ENCODE measurements at places on chromosomes 2 and 18.

- peak; percentile 32 for DNase-seq
These were observed 39.4 kb downstream of the EDAR start for GRCh38 chr2:108949316-108950239.

GRCh38 chr2:142863485-142863961 lies 13.9 kb upstream of the KYNU start:
- peak; percentile 75 for DNase-seq

DNA sequence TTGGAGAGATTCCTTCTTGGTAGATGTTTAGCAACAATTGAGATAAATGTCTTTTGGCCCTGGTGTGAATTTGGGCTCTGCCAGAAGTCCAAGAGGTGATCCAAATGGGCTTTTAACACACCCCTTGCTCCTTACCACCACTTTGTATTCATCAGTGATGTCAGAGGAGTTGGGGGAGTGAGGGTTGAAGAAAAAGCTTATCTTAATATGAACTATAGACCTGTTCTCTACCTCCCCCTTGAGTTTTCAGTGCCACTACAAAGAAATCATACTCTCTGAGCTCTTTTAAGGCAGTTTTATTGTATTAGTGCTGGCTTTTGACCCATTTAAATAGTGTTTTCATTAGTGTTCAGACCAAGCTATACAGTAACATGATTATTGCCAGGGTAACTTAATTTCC lies 229.1 kb downstream of the PHLPP1 start:
- DNase-seq, result no peak

- DNase-seq, result peak; percentile 65
These were observed 44.8 kb downstream of the PAX8 start for GRCh38 chr2:113233593-113234550.

DNA sequence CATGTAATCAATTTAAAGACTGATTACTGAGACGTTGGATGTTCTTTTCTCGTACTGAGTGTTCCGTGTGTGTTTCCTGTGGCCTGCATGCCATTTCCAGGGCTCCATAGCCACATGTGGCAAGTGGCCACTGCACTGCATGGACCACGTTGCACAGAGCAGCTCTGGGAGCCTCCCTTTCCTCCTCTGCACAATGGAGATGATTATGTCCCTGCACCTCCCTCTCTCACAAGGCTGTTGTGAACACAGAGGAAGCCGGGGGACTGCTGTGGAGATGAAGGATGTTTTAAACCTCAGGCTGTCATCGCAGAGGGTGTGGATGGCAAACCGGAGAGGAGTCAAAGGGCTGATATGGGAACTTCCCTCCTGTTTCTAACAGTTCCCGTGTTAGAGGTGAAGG lies 87.7 kb downstream of the TGOLN2 start:
- no peak for DNase-seq

GRCh38 chr2:44286884-44287638 lies 11.8 kb downstream of the SLC3A1 start:
- no peak for DNase-seq

DNA sequence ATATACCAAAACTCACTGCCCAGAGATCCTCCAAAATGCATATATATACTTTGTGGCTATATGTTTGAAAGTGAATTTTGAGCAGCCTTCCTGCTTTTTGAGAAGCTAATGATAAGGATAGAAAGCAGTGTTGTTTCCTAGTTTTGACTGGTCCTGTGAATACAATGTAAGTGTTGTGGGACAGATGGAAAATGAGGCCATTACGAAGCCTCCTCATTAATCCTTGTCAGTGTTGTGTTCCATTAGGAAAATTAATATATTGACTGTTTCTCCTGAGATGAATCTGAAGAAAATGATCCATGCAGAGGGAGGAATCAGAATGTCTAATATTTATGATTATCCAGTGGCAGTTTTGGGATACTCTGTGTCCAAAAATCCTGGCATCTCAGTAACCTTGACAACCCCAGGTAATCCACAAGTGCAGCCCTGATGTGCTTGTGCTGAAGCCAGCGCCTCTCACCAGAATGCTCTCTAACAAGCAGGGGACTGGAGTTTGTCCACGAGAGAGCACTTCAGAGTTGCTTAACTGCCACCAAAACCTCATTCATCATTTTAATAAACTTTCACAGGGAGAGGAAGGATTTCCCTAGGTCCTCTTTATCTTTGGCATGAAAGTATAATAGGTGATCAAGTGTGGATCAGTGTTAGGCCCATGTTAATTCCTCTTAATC lies 418.6 kb downstream of the CMPK2 start:
- no peak for DNase-seq

GRCh38 chr2:119428488-119429224 lies 3.0 kb upstream of the TMEM37 start:
- DNase-seq, result peak; percentile 57

GRCh38 chr2:76330865-76331264 lies 620.1 kb upstream of the GCFC2 start:
- DNase-seq, result no peak

DNA sequence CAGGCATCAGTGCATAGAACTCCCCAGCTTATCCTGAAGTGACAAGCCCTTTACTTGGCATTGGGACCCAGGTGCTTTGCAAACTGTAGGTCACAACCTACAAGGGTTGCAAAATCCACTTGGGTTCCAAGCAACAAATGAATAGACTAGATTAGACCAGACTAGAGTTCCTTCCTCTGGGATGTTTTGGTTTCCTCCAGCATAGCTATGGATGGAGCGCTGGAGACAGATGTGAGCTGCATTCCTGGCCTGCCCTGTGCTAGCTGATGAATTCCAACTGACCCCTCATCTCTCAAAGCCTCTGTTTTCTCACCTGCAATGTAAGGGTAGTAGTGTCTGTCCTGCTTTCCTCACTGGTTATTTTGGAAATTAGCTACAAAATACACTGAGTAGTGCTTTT lies 86.2 kb downstream of the NPAS2 start:
- no peak for DNase-seq

DNA sequence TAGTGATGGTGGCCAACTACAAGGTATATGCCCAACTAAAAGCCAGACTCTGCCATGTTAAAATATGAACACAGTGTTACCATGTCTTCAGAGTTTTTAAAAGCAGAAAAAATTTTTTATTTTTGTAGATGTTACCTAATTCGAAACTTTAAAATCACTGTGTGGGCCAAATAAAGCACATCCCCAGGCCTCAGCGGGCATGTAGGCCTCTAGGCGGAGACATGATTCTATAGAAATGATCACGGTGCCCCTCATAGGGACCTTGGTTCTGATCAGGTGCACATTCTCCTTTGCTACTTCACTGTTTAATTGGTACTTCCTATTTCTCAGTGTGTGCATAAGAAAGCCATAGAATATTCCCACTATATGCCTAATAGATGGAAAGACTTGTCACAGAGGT lies 349.2 kb downstream of the XIRP2 start:
- DNase-seq, result no peak

DNA sequence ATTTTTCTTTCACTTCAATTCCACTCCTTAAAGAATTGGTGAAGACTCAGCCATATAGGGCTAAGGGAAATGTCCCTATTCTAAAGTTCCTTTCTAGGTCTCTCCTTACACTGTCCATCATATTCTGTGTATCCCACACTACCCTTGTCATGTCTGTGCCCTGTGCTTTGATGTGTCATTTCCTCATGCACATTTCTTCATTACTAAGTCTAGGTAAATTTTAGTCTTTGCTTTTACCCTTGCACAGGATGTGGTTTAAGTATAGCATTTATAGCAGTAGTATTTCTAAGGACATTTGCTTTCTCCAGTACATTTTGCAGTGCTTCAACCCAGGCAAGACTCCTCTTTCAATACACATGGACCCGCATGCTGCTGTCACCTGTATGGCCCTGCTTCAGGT lies 221.5 kb upstream of the ACVR2A start:
- peak; percentile 24 for DNase-seq

DNA sequence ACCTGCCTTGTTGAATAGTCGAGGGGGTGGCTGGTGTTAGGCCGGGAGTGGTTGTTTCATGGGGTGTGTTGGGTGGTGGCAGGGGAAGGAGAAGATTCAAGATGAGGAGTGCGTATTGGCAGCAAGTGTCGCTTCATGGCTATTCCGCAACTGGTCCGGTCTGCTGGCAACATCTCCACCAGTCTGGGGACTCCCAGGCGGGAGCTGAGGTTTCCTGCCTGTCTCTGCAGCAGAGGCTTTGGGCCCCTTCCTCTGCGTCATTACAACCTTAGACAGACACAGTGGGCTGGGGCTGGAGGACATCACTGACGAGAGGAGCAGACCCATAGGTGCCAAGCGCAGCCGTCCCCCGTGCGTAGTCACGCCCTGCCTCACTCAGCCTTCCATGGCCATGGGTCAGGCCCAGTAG lies 64.0 kb upstream of the MCFD2 start:
- DNase-seq, result peak; percentile 61

GRCh38 chr2:196445991-196446390 lies 193.5 kb upstream of the CCDC150 start:
- DNase-seq, result no peak

DNA sequence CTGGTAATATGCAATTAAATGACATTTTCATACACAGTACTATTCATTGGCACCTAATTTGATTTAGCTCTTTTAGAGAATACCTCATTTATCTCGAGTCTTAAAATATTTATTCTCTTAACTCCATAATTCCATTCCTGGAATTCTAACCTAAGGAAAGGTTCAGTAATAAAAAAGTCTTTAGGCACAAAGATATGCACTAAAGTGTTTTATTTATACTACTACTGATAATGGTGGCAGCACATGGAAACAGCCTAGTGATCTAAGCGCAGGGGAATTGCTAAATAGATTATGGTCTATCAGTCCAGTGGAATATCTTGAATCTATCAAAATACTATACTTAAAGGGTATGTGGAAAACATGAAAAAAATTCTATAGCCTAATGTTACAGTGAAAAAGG lies 142.5 kb upstream of the LTBP1 start:
- DNase-seq, result no peak

DNA sequence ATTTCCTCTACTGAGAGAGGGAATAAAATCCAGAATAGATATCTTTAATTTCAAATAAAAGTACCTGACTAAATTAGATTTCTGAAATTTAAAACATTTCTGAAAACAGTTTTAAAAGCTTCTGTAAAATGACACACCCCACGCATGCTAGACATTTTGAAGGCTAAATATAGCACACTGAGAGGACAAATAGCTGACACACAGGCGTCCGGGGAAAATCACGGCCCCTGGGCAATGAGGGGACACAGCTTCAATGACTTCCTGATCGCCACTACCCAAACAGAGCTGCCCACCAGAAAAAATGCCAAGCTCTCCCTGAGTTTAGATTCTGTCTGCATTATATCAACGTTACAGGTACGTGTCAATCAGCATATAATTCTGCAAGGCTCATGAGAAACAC lies 10.9 kb downstream of the TBC1D8 start:
- no peak for DNase-seq

GRCh38 chr2:109438773-109439389 lies 174.9 kb downstream of the SEPTIN10 start:
- DNase-seq, result peak; percentile 22

DNA sequence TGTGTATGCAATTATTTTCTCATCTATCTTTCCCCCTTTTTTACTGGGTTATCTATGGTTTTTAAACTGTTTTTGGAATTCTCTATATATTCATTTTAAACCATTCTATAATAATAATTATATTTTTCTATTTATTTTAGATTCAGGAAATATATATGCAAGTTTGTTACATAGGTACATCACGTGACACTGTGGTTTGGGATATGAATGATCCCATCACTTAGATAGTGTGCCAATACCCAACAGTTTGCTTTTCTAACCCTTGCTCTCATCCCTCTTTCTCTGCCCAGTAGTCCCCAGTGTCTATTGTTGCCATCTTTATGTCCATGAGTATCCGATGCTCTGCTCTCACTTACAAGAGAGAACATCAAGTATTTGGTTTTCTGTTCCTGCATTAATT lies 65.8 kb upstream of the SPHKAP start:
- no peak for DNase-seq

GRCh38 chr2:118123561-118124232 lies 35.4 kb downstream of the INSIG2 start:
- DNase-seq, result peak; percentile 46

DNA sequence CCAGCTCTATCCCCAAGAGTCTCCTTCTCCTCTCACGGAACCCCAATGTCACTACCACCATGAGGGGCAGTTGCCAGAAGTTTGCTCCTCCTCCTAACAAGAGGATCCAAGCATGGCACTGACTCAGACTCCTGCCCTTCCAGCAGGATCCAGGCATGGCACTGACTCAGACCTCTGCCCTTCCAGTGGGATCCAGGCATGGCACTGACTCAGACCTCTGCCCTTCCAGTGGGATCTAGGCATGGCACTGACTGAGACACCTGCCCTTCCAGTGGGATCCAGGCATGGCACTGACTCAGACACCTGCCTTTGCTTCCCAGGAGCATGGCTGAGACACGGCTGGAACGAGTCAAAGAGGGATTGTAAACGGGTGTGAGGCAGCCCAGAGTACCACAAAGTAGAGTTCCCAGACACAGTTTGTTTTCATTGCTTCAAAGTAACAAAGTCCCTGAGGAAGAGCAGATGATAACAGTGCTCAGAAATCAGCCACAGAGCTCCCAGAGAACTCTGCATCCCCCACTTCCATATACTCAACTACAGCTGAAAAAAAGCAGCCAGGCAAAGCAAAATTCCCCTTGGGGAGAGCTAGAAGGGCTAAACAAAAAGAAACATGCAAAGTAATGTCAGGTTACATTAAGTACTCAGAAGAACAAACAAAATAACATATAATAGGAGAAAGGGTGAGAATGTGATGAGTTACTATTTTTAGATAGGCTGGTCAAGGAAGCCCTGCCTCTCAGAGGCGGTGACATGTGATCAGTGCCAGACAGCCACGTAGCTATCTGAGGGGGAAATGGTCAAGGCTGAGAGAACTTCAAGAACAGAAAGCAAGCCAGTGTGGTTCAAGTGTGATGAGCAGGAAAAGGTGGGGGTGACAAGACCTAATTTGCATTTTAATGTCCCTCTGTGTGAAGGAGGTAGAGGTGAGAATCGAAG lies 3.0 kb downstream of the BUB1 start:
- peak; percentile 70 for DNase-seq

- DNase-seq, result no peak
These were observed 245.7 kb downstream of the LOXHD1 start for GRCh38 chr18:46411191-46411828.

- peak; percentile 52 for DNase-seq
These were observed 182.0 kb downstream of the ZBTB7C start for GRCh38 chr18:48227206-48227605.

GRCh38 chr2:157158111-157158510 lies 99.4 kb upstream of the GALNT5 start:
- no peak for DNase-seq

DNA sequence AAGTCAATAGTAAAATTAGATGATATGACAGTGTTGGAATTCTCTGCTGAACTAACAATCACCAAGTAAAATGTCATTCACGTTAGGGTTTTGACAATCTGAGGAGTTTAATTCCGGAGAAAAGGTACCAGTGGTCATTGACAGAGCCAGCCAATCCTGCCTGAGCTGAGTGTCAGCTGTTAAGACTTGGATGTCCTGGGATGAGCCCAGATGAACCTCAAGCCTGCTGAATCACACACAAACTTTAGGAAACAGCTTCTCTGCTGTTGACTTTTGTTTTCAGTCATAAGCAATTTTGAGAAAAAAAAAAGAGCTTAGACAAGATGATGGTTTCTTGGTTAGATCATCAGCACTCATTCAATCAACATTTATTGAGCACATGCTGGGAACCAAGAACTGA lies 600.0 kb upstream of the SLC39A10 start:
- DNase-seq, result no peak

All from inflammatory macrophage (primary cell).